ENCODE measurements at places on chromosomes 5 and 9. TPM values are rescaled to one million over a fixed set of nuclear protein-coding genes. Genes with fewer than 3 reads are reported as not detected.

The PCDHA1 gene
- total RNA-seq: not detected

The PNPLA7 gene
- not detected for total RNA-seq

The GEMIN5 gene
- total RNA-seq: 26.7 TPM

The PFN3 gene
- total RNA-seq: not detected

The HAND1 gene
- total RNA-seq: not detected

The CTXN3 gene
- total RNA-seq: not detected

The TIMD4 gene
- not detected for total RNA-seq

The HCN1 gene
- not detected for total RNA-seq

The IL9 gene
- total RNA-seq: not detected

All from SJSA1 (cell line).